ENCODE measurements at places on chromosomes 3 and 15.
A peak's percentile ranks its signal among the peaks of the same experiment; 100 is the strongest.

GRCh38 chr3:137050281-137050680 is 92.5 kb downstream of the IL20RB start:
- no peak for DNase-seq

DNA sequence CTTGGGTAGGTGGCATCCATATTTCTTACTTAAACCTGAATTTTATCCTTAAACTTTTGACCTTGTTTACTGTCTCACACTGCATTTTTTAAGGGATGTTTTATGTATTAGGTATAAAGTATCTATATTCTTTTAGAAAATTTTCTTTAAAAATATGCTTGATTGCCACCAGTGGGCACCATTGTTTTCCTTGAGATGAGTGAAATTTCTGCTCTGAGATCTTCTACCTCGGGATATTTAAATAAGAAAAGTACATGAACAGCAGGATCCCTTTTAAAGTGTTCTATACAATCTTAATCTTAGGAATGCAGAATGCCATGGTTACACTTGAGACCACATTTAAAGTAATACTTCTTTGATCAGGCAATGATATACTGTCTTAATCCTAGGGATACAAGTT is 108.7 kb downstream of the SLMAP start:
- DNase-seq: no peak

- no peak for DNase-seq
Measured at GRCh38 chr3:47299381-47300318, 16.9 kb downstream of the KLHL18 start.

DNA sequence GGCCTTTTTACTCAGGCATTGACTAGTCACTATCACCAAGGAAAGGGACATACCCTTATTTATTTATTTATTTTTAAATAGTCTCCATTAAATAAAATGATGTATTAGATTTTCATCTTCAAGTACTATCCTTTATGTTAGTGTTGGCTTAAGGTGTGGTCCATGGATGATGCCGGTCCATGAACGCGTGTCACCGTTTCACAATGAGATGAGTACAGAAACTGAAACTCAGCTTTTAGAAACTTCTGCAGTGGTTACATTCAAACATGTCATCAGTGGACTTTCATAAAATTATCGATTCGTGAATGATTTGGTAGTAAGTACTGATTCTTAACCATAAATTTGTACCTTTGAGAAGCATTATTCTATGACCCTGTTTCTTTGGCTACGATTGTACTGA is 166.6 kb downstream of the SATB1 start:
- DNase-seq: no peak

DNA sequence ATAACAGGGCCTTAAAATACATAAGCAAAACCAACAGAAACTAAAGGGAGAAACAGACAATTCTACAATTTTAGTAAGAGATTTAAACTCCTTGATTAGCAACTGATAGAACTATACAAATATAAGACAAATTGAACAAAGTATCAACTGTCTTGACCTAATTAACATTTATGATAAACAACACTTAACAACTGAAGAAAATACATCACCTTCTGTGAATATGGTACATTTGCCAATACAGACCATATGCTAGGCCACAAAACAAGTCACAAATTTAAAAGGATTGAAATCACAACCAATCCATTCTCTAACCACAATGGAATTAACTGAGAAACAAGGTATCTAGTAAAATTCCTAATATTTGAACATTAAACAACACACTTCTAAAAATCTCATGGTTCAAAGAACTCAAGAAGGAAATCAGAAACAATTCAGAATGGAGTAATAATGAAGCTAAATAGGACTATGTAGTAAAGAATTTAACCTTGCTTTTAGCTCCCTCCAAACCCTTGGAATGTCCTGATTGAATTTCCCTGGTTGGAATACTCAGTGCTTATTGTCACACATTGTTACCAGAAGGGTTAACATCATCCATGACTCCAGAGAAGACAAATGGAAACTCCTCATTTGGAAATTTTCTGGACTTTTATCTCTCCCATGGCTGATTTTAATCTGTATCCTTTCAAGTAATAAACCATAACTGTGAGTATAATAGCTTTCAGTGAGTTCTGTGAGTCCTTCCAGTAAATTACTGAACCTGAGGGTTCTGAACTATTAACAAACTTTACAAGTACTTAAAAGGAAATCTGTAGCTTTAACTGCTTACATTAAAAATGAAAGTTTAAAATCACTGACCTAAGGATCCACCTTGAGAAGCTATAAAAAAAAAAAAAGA is 88.8 kb downstream of the DLG1 start:
- DNase-seq: no peak

GRCh38 chr3:39407259-39407629 is 724 bp downstream of the RPSA start:
- no peak for DNase-seq

GRCh38 chr15:64837502-64837901 is 4.2 kb upstream of the PLEKHO2 start:
- DNase-seq: no peak

- DNase-seq: no peak
Measured at GRCh38 chr15:76343313-76343996, 6.9 kb downstream of the ISL2 start.

GRCh38 chr3:11643201-11643603 is 513 bp downstream of the VGLL4 start:
- peak; percentile 26 for DNase-seq

GRCh38 chr3:98903705-98904481 is 2.4 kb upstream of the DCBLD2 start:
- no peak for DNase-seq

- DNase-seq: peak; percentile 7
Measured at GRCh38 chr3:187678726-187679268, 8.6 kb upstream of the SST start.

DNA sequence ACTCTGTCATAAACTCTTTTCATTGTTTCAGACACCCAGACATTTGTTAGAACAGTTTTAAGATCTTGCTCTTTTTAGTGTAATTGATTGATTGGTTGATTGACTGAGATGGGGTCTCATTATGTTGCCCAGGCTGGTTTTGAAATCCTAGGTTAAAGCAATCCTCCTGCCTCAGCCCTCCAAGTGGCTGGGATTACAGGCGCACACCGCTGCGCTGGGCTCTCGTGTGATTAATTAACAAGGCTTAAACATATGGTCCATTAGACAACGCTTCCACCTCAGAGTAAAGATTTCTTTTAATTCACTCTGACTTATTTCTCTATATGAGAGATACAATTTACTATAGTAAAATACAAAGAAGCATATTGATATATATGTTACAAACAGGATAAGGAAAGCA is 114.0 kb upstream of the C2CD4B start:
- DNase-seq: no peak

- DNase-seq: no peak
Measured at GRCh38 chr15:66940368-66940767, 125.0 kb upstream of the SMAD3 start.

GRCh38 chr3:189419038-189419437 is 212.2 kb upstream of the TP63 start:
- no peak for DNase-seq

DNA sequence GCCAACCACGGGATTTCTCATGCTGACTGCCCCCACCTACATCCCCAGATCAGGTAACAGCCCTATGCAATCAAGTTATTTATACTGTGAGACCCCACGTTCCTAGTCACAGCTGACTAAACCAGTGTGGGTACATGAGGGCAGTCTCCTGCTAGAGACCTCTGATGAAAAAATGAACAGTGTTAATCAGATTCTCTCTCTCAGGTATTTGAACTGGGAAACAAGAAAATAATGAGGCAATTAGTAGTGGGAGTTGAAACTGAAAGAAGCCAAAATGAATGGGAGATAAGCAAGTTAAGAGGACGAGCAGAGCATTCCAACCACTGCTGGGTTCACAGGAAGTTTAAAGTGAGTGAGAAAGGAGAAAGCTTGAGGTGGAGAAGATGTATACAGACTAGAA is 98.5 kb upstream of the MYO5C start:
- no peak for DNase-seq

- DNase-seq: no peak
Measured at GRCh38 chr15:32098033-32098432, 67.7 kb downstream of the CHRNA7 start.

DNA sequence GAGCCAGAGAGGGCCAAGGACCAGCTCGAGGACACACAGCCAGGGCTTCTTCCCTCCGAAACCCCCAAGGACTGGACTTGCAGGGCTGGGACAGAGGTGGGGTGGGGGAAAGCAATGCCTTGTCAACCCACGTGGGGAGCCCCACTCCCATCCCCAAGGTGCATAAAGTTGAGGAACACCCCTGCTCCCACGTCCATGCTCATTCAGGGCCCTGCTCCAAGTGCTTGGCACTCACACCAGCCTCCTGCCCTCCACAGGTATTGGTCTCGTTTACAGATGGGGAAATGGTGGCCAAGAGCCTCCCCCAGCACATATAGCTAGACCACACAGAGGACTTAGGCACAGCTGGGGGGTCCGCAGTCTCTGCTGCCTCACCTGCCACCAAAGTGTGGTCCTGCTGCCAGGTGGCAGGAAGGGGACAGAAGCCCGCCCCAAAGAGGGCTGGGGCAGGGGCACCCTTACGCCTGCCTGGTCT is 50.5 kb upstream of the CSPG4 start:
- DNase-seq: no peak

GRCh38 chr3:133540896-133541674 is 32.4 kb upstream of the CDV3 start:
- no peak for DNase-seq

GRCh38 chr3:59862686-59863085 is 812.9 kb upstream of the CFAP20DC start:
- DNase-seq: no peak

DNA sequence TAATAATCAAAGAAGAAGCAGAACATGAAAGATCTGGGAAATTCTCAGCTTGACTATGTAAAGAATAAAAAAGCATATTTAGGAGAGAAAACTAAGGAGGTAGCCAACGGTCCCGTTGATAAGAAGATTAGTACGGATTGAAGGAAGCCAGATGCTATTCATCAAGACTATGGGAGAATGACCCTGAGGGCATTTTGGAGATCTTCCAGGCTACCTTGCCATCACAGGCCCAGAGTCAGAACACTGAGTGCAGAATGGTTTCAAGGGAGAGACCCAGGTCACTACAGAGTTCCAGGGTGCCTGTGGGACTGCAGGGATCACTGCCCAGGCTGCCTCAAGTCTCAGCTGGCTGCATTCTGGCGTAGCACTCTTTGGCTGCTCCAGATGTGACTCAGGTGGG is 752.9 kb upstream of the ARPP21 start:
- DNase-seq: no peak

- DNase-seq: no peak
Measured at GRCh38 chr3:171122240-171122639, 95.7 kb upstream of the SLC2A2 start.

DNA sequence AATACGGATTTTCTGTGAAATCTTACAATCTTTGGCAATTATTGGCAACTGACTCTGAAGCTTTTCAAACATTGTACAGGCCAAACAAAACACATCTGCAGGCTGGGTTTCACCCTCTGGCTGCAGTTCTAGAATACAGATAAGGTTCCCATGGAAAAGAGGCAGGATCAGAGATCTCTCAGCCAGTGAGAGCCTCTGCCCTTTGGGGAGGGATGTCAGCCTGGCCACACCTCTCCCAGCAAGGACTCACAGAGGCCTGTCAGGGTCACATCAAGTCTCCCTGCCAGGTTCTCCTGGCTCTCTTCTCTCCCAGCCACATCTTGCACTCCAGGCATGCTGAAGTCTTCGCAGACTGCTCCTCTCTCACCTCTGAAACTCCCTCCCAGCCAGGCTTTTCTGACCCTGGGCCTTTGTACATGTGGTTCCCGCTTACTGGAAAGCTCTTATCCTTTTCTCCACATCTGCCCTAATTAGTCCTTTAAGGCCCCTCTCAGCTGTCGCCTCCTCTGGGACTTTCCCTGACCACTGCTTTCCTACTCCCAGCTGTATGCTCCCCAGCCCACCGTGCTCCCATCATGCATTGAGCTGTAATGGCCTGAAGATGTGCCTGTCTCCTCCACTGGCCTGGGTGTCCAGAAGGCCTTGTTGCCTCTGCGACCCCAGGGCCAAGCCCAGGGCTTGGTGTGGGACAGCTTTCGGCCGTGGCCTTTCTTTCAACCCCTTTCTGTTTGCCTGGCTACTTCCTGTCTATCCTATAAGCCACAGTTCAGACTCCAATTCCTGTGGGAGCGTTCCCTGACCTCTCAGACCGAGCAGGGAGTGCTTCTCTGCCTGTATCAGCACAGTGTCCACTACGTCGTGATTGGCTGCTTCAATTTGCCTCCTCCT is 4.3 kb downstream of the RBP1 start:
- DNase-seq: no peak

DNA sequence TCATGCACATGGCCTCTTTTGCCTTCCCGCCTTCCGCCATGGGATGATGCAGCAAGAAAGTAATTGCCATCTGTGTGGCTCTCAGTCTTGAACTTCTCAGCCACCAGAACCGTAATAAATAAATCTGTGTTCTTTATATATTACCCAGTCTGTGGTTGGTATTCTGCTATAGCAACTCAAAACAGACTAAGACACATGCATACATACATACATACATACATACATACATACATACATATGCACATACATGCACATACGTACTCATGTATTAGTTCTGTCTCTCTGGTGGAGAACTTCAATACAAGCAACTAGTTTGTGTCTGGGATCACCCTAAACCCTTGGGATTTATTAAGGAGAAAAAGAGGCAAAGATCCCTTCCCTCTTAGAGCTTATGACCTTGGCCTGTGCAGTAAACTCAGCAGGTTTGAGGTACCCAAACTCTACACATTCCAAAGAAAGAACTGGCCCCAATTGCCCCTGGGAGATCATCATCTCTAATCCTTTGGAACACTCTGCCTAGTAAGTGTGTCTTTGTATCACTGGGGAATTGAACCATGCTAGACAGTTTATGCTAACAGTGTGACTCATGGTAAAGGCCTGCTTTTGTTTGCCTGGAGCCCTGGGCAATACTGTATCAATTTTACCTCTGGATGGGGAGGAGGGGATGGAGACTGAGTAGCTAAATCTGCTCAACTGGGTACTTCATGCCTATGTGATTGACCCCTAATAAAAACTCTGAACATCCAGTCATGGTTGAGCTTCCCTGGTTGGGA is 115.6 kb upstream of the LMCD1 start:
- no peak for DNase-seq

GRCh38 chr15:94921936-94922335 is 690.6 kb downstream of the MCTP2 start:
- no peak for DNase-seq

DNA sequence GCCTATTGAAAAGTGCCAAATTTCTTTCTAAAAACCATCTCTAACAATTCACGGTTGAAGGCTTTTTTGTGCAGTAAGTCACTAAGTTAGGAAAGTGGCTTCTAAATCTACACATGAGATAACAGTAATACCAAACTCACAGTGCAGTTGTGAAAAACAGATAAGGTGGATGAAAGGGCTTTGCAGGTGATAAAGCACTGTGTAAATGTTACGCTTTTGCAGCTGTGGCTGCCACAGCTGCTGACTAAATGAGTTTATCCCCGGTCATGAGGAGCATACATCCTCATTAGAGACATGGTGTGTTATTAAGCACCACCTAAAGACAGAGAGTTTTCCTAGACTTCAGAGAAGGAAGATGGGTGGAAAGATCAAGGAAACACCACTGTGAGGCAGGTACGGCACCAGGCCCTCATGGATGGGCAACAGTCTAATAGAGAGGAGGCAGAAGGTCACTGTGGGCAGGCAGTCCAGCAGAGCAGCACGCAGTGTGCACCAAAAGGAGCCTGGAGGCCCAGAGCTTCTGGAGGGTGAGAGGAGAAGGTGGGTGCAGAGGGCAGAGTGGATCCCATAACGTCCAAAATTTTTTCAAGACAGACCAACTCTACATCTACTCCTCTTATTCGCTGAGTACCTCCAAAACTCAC is 68.5 kb downstream of the FMN1 start:
- DNase-seq: no peak

Data from stimulated activated CD4-positive, alpha-beta T cell treated with anti-CD3 and anti-CD28 coated beads, Interleukin-4, amount 100 ng/mL, for 1 hour (primary cell).